ENCODE measurements at places on chromosomes 6 and 20. TPM values are rescaled to one million over a fixed set of nuclear protein-coding genes. Genes with fewer than 3 reads are reported as not detected.

Gene IP6K3
- total RNA-seq = not detected

Gene C20orf144
- 0.18 TPM for total RNA-seq

Gene UNC93A
- total RNA-seq = not detected

Gene EFCAB8
- total RNA-seq = 0.39 TPM

Gene TSBP1
- total RNA-seq = not detected

Gene DBNDD2
- 14.6 TPM for total RNA-seq

Gene GRM1
- total RNA-seq = not detected

Gene DPPA5
- total RNA-seq = not detected

Gene SAMD3
- total RNA-seq = 71.0 TPM

Gene FKBP1C
- 0.40 TPM for total RNA-seq

Gene SYNDIG1
- not detected for total RNA-seq

Gene PNPLA1
- not detected for total RNA-seq

Gene MUCL3
- not detected for total RNA-seq

All from activated naive CD4-positive, alpha-beta T cell treated with anti-CD3 and anti-CD28 coated beads, Interleukin-2, amount 10 ng/mL, durations not matched to agents 5 hours and 36 hours (primary cell).